ENCODE measurements at places on chromosomes 3 and 15.

DNA sequence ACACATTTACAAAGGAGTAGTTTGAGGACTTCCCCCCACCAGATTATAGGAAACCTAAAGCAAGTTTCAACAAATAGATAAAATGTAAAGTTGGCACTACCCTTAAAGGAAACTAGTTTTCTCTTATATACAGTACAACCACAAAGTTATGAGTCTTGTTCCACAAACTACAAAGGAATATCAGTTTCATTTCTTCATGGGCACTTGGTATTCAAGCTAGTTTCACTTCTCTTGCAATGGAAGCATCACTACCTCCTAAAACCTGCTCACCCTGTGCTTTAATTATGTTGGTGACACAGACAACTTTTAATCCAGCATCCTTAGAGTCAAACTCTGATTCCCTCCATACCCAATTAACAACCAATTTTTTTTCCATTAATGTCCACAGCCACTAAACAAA is 707.0 kb downstream of the ROBO2 start:
- DNase-seq: no peak

DNA sequence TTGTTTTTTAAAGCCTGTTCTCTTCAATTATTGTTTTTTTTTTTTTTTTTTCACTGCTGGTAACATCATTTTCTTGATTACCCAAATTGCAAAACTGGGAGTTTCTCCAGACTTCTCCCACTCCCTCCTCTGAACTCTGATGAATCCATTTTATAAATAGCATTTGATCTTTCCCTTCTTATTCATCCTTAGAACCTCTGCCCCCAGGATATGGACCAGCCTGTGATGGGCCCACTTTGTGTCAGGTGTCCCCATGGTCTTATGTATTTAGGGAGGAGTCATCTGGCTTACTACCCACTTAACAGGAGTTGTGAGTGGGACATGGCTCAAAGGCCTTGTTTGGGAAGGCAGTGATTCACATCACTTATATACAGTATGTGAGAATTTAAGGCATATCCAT is 57.7 kb downstream of the REC114 start:
- no peak for DNase-seq

DNA sequence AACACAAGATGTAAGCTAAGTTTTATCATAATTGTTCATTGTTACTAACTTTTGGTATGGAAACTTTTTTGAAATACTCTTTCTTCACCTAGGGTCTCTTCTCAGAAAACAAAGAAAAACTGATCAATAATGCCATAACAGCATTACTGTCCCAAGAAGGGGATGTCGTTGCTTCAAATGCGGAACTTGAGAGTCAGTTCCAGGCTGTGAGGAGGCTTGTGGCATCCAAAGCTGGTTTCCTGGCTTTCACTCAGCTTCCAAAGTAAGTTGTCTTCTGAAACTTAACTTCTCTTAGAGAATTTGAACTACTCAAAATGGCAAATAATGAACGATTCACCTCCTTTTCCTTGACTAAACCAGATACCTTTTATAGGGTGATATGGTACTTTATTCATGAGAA is 39.3 kb downstream of the DNAJC13 start:
- no peak for DNase-seq

DNA sequence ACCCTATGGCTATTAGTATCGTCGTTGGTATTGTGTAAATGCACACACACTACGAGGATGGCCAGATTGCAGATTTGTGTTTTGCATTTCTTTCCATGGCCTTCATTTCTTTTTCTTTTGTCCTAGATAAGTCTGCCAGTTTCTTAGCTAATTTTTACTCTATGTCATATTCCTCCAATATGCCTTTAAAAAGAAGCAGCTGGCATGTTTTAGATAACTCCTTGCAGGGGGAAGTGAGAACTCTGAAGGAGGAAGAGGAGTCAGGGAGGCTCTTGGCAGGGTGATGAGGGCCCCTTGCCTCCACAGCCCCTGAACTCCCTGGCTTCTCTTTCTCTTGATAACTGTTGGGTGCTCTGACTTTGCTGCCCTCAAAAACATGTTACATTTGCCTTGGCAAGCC is 244.0 kb downstream of the GABRG3 start:
- no peak for DNase-seq

DNA sequence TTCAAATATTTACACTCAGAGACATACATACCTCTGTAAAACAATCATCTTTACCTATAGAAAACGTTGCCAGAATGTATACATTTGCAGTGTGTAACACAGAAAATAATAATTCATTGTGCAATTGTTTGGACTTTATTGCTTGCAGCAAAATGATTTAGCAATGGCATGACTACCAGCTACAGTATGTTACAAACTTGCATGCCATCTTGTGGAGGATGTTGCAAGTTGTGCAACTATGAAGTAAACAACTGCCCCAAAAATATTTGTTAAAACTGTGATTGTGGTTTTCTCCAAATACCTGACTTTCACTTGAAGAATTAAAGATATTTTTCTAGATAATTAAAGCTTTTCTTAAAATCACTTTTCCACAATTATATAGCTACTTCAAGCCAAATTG is 27.1 kb upstream of the C3orf49 start:
- peak; percentile 76 for DNase-seq

DNA sequence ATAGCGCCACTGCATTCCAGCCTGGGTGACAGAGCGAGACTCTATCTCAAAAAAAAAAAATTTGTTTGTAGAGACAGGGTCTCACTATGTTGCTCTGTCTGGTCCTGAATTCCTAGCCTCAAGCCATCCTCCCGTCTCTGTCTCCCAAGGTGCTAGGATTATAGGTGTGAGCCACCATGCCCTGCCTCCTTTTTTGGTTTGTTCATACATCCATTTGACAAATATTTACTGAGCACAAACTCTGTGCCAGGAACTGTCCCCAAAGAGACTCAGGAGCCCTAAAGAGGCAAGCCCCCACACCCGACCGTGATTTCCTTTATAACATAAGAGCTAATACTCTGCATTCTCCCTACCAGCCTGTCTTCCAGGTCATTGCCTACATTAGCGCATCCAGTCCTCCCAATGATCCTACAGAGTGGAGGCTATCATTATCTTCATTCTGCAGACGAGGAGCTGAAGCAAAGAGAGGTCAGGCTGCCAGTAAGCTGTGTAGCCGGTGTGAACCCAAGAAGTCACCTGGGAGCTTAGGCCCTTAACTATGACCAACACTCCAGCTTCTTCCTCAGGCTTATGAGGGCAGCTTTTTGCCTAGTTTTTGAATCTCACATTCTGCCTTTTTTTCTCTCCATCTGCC is 6.3 kb upstream of the PXK start:
- DNase-seq: no peak

- DNase-seq: no peak
Observed at GRCh38 chr3:179304605-179305004, 18.2 kb upstream of the ZNF639 start.

GRCh38 chr15:90348456-90348855 is 3.6 kb upstream of the ZNF774 start:
- DNase-seq: no peak

DNA sequence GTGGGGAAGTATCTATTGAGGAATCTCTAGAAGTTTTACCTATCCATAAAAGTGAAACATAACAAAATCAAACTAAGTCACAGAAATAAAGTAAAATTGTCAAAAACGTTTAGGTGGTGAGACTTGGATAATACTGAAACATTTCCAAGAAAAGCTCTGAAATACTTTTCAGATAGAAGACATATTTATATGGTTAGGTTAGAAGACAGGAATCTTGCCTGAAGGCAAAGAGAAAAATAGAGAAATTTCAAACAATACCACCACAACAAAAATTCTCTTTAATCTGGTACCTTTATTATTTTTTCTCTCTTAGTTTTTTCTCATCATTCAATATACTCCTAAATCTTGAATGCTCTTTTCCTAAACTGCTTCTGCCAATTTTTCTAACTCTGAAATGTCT is 222.7 kb upstream of the PLSCR5 start:
- no peak for DNase-seq

- DNase-seq: no peak
Observed at GRCh38 chr3:45042162-45042561, 16.1 kb downstream of the CLEC3B start.

DNA sequence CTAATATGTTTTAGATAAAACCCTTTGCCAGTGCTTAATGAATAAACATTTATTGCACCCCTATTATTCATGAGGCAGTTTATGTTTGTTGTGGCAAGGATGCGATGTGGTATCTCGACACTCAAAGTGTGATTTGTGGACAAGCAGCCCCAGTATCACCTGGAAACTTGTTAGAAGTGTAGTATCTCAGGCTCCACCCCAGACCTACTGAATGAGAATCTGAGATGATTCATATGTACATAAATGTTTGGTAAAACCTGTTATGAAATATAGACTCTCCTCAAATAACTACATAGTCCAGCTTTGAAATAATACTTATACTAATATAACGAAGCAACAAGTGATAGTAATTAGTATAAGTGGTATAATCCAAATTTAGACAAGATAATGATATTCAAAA is 914.8 kb downstream of the TUSC7 start:
- no peak for DNase-seq

- no peak for DNase-seq
Observed at GRCh38 chr3:63043631-63044030, 168.4 kb upstream of the CADPS start.

DNA sequence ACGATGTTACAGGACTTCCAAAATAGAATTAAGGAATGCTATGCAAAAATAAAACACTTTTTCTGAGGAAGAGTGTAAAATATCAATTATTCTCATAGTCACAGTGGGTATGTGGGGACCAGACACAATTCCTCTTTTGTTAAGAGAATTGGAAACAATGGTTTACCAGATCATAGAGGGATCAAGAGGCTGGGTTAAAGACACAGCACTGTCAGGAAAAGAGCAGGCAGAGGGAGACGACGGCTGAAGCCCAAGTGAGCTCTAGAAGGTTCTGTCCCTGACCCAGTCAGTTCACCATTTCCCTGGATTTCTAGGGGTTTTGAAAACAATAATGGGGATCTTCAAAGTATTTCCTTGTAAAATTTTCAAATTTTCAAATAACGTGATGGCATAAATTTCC is 54.0 kb upstream of the POLR2M start:
- DNase-seq: no peak

GRCh38 chr3:151452841-151453240 is 8.0 kb downstream of the IGSF10 start:
- DNase-seq: no peak

- DNase-seq: no peak
Observed at GRCh38 chr3:114958930-114959329, 188.2 kb downstream of the ZBTB20 start.

DNA sequence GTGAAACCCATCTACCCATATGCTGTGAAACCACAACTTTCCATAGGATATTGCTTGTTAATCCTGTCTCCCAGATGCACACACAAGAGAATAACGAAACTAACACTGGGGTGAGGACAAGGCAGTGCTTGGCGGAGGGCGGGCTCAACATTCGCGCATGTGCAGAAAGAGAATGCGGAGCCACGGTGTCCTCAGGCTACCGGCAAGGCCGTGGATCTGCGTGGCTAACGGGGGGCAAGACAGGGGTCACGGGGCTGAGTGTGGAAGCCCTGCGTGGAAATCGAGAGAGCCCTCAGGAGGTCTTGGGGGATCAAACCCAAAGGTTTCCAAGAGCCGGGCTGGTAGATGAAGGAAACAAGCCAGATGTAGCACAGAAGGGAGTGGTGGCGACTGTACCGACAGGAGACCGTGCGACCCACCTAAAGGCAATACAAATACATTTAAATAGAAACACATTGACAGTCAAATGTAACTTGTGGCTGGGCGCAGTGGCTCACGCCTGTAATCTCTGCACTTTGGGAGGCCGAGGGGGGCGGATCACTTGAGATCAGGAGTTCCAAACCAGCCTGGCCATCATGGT is 48.5 kb upstream of the TRA2B start:
- DNase-seq: no peak

DNA sequence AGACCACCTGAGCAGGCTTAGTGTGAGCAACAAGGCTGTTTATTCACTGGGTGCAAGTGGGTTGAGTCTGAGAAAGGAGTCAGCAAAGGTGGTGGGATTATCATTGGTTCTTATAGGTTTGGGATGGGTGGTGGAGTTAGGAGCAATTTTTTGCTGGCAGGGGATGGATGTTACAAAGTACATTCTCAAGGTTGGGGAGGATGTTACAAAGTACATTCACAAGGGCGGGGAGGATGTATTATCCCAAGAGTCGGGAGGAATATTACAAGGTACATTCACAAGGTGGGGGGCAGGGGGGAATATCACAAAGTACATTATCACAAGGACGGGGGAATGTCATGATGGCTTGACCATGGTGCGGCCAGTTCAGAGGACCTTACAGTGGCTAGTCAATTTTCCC is 32.9 kb upstream of the OSBPL11 start:
- no peak for DNase-seq

- peak; percentile 58 for DNase-seq
Observed at GRCh38 chr15:99169769-99170311, 65.0 kb downstream of the SYNM start.

Data from fibroblast of pulmonary artery (primary cell).